ENCODE measurements at places on chromosomes 6 and 20.

GRCh38 chr6:107957909-107958688, at the start of gene SEC63:
Gene SEC63, minus strand, starts transcription at chr6:107958208. Its CDS starts 199 bp downstream, at chr6:107958009.
- peak; percentile 95 for DNase-seq

DNA sequence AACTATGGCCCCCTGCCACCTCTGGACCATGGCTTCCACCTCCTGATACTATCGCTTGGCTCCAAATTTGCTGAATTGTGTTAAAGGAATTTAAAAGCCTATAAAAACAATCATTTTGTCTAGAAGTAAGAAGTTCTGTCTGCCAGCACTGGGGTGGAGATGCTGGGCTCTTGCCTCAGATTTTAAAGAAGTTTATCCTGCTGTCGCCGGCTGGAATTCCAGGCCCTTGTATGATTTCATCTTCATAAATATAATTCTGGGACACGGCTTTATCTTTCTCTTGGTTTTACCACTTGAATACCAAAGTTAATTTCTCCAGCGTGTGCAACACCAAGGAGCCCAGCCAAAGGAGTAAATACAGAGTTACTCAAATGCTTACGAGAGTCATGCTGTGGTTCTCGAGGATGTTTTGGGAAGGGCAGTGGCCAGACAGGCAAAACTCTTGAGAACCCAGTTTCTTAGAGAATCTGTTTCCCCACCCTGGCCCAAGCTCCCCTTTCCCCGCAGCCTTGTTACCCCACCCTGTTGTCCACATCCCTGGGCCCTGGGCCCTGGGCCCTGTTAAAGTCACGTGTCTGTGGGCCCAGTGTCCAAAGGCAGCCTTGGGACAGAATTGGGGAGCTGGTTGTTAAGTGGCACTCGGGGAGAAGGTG, 31.9 kb downstream of the C6orf89 start:
- DNase-seq: no peak

DNA sequence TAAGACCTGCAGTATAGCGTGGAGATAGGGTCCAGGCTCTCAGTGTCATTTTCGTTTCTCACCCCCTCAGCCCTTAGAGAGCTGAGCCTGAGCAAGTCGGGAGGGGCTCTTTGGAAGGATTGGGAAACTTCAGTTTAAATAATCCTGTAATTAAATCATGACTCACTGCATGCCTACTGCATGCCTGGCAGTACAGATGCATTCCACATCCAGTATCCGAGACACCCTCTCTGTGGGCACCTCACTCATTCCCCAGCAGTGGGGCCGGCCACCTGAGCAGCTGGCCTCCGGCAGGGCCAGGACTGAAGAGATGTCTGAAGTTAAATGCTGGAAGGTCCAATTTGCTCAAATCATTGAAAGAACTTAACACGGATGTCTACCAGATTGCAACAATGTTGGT, 316.6 kb downstream of the THBS2 start:
- DNase-seq: no peak

GRCh38 chr20:60967431-60968316, 284.4 kb upstream of the CDH4 start:
- DNase-seq: no peak

- no peak for DNase-seq
Measured at GRCh38 chr6:22146931-22147701, 149.7 kb downstream of the PRL start.

GRCh38 chr6:160069050-160069454, 52.6 kb upstream of the SLC22A1 start:
- DNase-seq: no peak

- no peak for DNase-seq
Measured at GRCh38 chr6:110468731-110469130, 7.7 kb downstream of the SLC22A16 start.

Data from activated naive CD4-positive, alpha-beta T cell (primary cell).